ENCODE measurements at places on chromosomes 5 and 9. TPM values are rescaled to one million over a fixed set of nuclear protein-coding genes. Genes with fewer than 3 reads are reported as not detected.

The ZBTB26 gene
- total RNA-seq = 3.7 TPM

The SCGB3A2 gene
- not detected for total RNA-seq

The RLN2 gene
- 0.28 TPM for total RNA-seq

The GALT gene
- total RNA-seq = 17.2 TPM

The SHC3 gene
- 7.6 TPM for total RNA-seq

The ACOT12 gene
- total RNA-seq = not detected

The PFN3 gene
- total RNA-seq = not detected

The CARTPT gene
- total RNA-seq = not detected

The ABCA2 gene
- total RNA-seq = 27.3 TPM

The GABRA6 gene
- total RNA-seq = not detected

The NTNG2 gene
- 0.28 TPM for total RNA-seq

The SPATA31A3 gene
- total RNA-seq = not detected

The CTXN3 gene
- total RNA-seq = not detected

The IFNA21 gene
- total RNA-seq = not detected

The TMEM215 gene
- not detected for total RNA-seq

Measured in endothelial cell of coronary artery (primary cell).